Stimulated activated CD8-positive, alpha-beta memory T cell treated with anti-CD3 and anti-CD28 coated beads, Interleukin-12 subunit alpha, Interleukin-12 subunit beta, amount 100 ng/mL, for 4 hours (primary cell): ENCODE measurements at places on chromosomes 2 and 18.

GRCh38 chr2:230942920-230943896 lies 18.2 kb upstream of the GPR55 start:
- DNase-seq = no peak

DNA sequence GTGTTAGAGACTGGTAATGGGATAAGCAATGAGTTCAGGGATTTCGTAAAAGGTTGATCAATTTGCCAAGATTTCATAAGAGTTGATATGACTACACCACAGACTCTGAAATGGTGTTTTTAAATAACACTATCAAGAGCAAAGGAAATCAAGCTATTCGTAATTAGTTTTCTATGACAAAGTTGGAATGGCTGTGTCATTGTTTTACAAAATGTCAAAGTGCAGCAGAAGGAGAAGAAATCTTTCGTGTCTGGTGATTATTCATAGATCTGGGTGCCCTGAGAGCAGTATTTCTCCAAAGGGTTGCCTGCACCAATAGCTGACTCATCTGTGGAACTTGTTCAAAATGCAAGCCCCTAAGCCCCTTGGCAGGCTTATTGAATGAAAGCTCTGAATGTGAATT lies 70.1 kb downstream of the NABP1 start:
- no peak for DNase-seq

DNA sequence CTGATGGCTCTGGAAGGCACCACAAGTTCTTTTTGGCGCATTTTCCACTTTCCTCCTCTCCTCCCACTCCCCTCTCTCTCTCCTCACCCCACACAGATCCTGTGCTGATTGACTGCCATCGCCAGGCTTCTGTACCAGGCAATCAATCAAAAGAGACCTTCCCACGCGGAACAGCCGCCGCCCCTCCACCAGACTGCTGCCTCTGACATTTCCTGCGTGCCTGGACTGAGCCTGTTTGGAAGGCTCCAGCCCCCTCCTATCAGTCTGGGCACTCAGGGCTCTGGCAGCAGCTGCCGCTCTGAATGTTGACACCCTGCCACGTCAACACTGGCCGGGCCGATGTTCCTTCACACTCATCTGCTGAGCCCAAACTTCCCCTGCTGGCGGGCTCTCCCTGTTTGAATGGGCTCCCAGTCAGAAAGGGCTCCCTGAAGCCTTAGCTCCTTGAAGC lies 467.7 kb downstream of the EPHA4 start:
- DNase-seq = no peak

DNA sequence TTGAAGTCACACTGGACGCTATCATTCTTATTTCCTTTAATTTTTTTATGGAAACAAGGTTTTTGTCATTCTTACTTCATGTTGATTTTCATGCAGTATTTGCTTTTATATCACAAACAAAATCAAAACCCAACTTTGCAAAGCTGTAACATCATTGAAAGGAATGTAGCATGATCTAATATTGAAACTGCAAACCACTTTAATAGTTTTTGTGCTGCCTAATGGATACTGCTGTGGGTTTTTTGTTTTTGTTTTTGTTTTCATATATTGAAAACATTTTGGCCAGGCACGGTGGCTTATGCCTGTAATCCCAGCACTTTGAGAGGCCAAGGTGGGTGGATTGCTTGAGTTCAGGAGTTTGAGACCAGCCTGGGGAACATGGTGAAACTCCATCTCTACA lies 81.6 kb downstream of the MAP2 start:
- DNase-seq = no peak

- DNase-seq = no peak
These were observed 65.3 kb downstream of the TNS1 start for GRCh38 chr2:217937446-217937845.

DNA sequence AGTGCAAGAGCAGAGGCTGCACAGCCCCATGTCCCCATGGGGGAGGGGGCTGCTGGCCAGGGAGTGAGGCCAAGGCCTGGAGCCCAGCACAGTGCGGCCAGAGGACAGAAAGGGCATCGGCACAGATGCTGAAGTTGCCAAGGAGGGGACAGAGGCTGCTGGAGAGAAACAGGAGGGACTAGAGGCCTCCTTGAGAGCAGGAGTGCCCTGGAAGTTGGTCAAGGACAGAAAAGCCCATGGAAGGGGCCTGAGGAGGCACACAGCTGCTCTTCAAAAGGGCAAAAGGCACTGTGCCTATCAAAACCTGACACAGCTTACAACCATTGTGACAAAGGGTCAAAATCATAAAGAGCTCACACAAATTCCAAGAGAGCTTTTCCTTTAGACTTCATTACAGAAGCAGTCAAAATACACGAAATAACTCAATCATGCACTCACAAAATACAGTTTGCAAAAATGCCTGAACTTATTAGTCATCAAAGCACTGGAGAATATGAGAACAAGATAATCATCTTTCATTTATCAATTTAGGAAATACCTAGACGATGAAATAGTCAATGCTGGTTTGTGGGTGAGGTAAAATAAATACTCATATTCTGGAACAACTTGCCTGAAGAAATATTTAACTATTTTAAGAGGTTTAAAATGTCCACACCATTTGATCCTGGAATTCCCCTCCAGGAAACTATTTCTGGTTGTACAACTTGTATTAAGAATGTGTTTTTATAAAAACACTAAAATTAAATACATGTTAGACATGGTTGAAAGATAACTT lies 79.6 kb downstream of the USP40 start:
- no peak for DNase-seq

DNA sequence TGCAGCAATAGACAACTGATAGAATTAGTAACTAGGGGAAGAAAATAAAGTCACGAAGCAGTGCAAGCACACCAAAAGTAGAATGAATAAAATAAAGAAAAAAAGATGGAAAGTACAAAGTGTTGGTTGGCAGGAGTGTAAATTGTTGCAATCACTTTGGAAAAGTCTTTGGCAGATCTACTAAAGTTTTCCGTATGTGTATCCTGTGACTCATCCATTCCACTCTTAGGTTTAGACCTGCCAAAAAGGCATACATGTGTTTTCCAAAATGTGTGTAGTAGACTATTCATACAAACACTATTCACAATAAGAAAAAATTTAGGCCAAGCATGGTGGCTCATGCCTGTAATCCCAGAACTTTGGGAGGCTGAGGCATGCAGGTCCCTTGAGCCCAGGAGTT lies 282.1 kb upstream of the FSIP2 start:
- no peak for DNase-seq

GRCh38 chr2:168212167-168212566 lies 35.2 kb downstream of the STK39 start:
- no peak for DNase-seq

DNA sequence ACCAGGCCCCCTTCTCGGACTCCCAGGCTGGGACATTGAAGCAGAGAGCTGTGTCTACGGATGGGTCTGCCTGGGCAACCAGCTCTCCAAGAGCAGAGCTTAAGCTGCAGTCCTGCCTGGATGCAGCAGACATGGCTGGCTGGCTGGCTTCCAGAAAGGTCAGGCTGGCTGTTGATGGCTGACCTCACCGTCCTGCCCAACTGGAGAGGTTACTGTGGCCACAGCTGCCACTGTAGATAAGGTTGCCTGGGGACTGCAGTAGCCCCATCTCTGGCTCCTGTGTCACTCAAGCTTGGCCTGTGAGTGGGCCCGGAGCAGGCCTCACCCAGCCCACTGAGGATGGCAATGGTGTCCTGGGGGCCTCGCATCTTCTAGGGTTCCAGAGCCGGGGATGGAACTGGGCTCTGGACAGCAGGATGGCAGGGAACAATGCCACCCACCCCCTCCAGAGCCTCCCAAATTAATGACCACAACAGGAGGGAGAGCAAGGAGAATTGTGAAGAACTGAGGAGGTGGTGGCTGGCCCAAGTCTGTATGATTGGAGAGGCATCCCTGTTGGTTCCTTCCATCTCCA lies 37.0 kb upstream of the FOSL2 start:
- DNase-seq = no peak

DNA sequence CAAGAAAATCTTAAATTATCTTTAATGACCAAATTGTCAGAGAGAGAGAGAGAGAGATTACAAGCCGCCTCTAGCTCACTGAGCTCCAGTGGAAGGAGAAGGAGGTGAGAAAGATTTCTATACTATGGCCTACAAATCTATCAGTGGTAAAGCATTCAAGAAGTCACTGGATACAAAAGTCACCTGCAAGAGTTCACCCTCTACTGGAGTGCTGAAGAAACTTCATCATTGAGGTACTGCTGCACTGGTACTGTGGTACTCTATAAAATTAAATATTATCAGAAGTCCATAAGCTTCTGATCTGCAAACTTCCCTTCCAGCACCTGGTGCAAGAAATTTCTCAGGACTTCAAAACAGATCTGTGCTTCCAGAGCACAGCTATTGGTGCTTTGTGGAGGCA lies 48.3 kb upstream of the AGPS start:
- no peak for DNase-seq

DNA sequence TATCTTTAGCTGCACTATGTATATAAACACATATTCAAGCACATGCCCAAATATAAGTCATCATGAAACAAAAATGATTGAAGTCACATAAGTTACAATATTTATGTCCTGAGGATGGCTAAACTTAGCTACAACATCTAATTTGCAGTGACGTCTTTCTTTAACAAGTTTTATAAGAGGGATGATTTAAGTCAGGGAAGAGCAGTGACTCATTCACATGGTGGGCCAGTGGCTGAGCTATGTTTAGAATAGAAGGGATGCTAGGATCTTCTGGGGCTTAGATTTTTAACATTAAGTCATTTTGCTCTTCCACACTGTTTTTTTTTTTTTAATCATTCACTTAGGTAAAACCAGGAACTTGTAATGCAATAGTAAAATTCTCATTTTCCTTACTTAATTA lies 22.3 kb downstream of the ADCYAP1 start:
- no peak for DNase-seq

DNA sequence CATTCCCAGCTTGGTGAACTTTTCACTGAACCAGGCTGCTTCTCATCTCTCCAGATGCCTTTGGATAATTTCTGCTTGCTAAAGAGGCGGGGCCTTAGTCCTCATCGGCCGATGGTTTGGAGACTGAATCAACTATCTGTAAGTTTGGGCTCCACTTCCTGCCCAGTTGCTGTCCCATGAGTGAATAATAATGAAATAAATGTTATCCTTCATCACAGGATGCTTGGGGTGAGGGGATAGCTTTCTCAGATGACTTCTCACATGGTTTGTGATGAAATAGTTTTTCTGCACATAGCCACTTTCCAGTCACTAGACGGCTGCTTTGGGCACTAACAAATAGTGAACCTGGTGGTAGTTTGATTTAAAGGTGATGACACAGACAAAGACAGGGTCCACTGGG lies 376.6 kb upstream of the TRIB2 start:
- DNase-seq = no peak

DNA sequence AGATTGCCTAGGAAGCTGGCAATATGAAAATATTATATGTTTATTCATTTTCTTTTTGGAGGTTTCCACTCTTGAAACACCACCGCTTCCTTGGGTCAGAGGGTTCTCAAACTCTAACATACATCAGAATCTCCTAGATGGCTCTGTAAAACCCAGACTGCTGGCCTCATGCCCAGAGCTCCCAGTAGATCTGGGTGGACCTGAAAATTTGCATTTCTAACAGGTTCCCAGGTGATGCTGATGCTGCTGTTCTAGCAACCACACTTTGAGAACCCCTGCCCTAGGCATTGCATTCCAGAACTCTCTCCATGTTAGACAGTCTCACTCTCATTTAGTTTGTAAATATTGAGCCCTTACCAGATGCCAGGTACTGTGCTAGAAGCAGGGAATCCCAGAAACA lies 139.4 kb downstream of the FAM210A start:
- DNase-seq = no peak

DNA sequence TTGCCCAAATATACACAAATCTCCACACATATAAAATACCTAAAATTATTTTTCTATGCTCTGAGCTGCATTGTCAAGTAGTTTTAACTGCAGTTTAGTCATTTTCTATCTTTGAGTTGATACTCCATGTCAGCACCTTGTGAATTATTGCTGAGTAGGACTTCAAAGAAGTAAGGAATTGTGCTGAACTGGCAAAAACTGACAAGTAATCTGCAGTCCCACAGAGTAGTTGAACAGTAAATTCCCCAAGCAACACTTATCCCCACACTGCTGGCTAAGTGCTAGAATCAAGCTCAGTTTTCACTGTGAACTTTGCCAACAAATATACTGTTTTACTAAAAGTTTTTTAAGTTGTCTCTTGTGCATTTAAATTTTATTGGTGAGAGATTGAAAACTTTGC lies 141.8 kb upstream of the ST6GAL2 start:
- no peak for DNase-seq

- DNase-seq = no peak
These were observed 405 bp downstream of the CASP10 start for GRCh38 chr2:201183365-201183727.

- DNase-seq = no peak
These were observed 273.8 kb downstream of the TRIB2 start for GRCh38 chr2:12990523-12990922.

DNA sequence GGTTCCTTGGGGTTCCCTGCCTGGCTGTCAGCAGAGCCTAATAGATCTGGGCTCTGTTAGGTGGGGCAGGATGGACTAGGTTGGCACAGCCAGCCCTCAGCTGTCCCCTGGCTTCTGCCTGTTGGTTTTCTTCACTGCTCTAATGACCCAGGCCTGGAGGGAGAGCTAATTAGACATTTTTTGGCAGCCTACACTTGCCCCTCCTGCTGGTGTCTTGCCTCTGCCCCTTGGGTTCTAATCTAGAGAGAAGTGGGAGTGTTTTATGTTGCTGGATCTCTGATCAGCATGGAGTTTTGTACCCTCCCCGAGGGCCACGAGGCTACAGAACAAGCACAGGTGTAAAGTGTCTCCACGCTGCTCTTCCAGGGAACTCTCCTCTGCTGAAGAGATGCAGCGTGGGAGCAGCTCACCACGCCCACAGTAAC lies 199.4 kb upstream of the RASGRP3 start:
- no peak for DNase-seq

- DNase-seq = no peak
These were observed 271.3 kb upstream of the PXDN start for GRCh38 chr2:2015646-2016045.

DNA sequence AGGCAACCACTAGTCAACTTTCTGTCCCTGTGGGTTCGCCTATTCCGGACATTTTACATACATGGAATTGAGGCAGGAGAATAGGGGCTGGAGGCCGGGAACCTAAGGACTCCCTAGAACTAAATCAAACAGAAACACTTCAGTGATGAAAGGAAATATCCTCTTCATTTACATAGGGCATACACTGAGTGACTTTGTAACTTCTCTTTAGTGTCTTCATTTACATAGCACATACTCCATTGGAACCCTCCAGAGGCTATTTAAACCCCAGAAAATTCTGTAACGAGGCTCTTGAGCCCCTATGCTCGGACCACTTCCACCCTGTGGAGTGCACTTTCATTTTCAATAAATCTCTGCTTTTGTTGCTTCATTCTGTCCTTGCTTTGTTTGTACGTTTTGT lies 56.5 kb downstream of the CCDC195 start:
- no peak for DNase-seq
